ENCODE measurements at places on chromosomes 3 and 15.
A peak's percentile ranks its signal among the peaks of the same experiment; 100 is the strongest.

GRCh38 chr15:101804941-101805340 is 1.6 kb downstream of the OR4F6 start:
- no peak for DNase-seq

DNA sequence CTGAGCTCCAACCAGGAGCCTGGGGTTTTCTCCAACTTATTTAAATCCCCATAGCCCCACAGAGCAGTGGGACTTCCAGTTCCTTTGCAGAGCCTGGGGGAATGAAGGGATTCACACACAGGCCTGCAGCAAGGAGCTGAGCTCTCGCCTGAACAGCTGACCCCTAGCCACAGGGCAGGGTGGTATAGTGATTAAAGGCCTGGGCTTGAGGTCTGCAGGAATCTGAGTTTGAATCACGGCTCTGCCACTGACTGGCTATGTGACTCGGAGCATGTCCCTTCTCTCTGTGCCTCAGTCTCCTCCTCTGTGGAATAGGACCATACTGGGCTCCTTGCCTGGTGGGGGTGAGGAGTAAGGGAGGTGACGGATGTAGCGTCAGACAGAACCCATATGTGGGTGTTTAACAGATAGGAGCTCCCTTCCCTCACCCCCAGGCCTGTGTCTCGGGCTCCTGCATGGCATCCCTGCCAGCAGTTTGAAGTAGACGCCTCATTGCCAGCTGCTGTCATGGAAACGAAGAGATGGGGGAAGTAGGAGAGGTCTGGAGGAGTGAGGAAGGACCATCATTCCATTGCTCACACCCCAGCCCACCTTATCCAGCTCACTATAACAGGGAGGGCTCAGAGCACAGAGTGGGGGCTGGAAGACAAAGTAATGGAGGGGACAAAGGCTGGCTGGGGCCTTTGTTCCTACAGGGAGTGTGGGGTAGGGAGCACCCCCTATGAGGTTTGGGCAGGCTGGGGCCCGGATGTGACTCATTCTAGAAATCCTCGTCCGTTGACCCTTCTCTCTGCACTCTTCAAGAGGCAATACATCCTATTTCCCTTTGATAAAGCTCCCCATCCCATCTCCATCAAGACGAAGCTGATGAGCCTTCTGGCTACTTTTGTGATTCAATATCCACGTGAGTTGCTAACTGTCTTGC is 14.8 kb downstream of the HRH1 start:
- DNase-seq: no peak

DNA sequence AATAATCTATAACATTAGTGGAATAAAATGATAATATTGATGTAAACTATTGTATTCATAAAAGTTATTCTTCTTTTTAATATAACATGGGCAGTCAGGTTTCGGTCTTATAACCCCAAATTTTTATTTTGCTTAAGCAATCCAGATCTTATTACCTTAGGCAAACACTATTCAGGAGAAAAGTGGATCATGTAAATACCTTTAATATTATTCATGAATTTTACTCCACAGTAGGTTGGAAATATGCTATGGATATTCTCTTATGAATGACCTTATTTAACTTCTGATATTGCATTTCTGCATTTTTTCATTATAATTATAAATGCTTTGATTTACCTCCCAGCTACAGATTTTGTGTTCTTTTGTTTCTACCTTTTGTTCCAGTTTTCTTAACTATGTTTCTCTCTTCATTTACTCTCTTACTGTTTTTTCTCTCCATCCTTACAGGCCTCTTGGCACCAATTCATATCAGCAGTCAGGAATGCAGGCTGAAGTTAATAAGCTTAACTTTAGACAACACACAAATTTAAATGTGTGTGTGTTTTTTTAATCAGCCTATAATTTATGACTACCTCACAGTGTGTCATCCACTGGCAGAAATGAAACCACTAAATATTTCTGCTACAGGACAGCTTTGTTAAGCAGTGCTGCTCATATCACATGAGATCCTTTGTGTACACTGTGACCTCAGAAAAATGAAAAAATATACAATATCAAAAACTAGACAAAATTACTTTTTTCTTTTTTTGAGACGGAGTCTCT is 111.0 kb downstream of the NSUN3 start:
- no peak for DNase-seq

GRCh38 chr3:53536282-53536681 is 41.9 kb downstream of the CACNA1D start:
- no peak for DNase-seq

GRCh38 chr15:91165850-91166249 is 65.8 kb downstream of the SV2B start:
- DNase-seq: no peak

- DNase-seq: peak; percentile 38
Measured at GRCh38 chr15:41811432-41812195, 16.3 kb upstream of the JMJD7 start.

All from activated CD8-positive, alpha-beta memory T cell treated with anti-CD3 and anti-CD28 coated beads for 1 hour (primary cell).